ENCODE measurements at places on chromosomes 12 and 14.

DNA sequence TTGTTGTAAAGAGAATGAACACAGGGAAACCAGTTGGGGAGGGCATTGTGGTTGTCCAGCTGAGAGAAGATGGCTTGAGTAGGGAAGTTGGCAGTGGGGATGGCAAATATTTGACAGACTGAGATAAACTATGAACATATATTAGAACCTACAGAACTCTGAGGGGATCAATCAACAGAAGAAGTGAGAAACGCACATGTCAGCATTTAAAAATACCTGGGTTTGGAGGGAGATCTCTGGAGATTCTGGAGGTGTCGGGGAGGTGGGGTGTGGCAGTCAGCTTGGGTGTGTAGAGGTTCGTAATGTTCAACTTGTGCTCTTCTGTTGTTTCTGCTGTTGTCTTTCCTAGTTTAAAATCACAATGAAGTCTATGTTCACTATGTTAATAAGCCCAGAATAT lies 517.8 kb downstream of the AACS start:
- no peak for DNase-seq

GRCh38 chr12:58163021-58163420 lies 221.7 kb downstream of the ATP23 start:
- no peak for DNase-seq

- DNase-seq: no peak
Measured at GRCh38 chr12:115057445-115057844, 373.5 kb upstream of the TBX3 start.

- no peak for DNase-seq
Measured at GRCh38 chr14:73272393-73272792, 35.1 kb downstream of the PAPLN start.

GRCh38 chr14:57018065-57018464 lies 207.8 kb upstream of the OTX2 start:
- DNase-seq: no peak

- no peak for DNase-seq
Measured at GRCh38 chr12:124123296-124124000, 150.4 kb downstream of the ZNF664 start.

DNA sequence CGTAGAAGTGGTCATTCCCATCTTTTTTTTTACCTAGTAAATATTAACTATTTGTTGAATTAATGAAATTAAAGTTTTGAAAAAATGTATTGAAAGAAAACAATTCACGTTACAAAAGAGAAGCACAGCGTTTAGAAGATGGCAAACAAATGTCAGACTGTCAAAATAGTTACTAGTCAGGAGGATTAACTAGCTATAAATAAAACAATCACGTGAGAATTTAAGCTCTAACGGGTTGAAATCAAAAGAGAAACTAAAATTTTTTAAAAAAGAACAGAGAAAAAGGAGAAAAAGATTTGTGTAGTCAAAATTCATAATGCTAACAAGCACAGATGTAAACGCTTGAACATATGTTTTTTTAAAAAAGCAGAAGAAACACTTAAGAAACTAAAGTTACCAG lies 26.4 kb downstream of the DDHD1 start:
- DNase-seq: no peak

- DNase-seq: peak; percentile 93
Measured at GRCh38 chr12:57452181-57452936, 2.7 kb upstream of the INHBE start.

DNA sequence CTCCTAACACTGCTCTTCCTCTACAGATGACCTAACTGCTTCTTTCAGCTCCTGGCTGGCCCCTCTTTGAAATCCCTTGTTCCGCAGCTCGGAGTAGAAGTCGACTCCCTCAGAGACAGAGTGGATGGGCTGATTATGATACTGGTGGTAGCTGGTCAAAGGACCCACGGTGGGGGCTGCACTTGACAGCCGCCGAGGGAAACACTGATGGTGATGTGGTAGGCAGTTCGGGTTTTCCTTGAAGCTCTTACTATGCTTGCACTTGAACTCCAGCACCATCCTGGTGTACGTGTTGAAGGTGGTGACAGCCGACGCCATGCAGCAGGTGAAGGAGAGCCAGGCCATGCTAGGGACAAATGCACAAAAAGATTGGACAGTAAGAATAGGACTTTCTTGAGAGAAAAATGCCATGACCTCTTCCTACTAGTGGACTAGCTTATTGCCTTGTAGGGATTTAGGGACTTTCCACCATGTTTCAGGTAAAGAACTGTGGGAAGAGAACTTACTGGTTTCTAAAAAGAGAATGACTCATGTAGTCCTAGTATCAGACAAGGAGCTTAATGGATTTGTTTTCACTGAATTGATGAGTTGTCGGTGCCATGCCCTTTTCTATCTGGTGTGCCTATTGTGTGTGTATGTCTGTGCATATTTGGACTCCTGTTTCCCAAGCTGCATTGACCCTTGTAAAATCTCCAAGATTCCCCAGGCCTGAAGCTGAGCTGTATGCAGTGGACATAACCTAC lies 18.4 kb downstream of the GSG1 start:
- no peak for DNase-seq

- no peak for DNase-seq
Measured at GRCh38 chr12:32666018-32666417, 13.1 kb upstream of the DNM1L start.

- no peak for DNase-seq
Measured at GRCh38 chr14:22870811-22871223, 723 bp upstream of the LRP10 start.

DNA sequence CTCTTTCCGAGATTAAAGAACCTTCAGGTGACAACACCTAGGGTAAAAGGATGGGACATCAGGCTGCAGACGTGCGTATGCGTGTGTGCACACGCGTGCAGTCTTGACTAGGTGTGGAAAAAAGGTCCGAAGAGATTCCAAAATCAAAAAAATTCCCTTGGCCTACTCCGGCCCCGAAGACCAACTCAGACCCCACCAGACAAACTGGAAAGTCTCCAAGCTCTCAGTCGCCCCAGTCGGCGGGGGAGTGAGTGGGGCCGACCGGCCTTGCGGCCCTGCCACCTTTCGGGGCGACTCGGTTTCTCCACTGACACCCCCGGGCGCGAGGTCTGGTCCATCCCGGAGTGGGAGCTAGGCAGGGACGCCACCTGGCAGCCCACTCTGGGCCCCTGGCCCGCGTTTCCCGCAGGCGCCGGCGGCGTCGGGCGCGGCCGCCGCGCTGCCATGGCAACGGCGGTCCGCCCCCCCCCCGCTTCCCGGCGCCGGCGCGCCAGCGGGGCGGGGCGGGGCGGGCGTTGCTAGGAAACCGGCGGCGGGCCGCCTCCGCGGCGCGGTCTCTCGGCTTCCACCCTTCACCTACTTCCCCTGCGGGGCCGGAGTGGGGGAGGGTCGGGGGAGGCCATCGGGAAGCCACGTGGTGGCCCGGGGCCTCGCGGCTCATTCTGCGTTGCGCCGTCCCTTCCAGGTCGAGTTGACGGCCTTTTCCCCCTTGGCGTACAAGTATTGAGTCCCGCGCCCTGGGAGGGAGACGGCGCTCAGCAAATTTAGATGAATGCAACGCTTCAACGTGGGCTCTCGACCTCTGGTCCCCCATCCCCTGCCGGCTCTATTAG lies 253.1 kb downstream of the EFCAB11 start:
- DNase-seq: peak; percentile 74

DNA sequence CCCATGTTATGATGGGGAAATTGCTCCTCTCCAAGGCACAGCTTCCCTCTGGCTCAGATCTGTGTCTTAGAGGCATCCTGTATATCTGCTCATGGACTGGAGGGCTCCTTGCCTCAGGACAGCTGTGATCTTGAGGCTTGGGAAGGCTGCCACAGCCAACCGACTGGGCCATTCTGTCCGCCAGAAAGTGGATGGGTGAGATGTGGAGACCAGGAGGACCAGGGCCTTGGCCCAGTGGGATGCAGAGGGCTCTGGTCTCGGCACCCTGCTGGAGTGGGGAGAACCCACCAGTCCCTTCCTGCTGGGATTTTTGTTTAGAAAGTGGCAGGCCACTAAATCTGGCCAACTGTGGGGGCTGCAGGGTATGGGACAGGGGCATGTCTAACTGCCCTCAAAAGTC lies 148.6 kb downstream of the CALM1 start:
- no peak for DNase-seq

- DNase-seq: peak; percentile 35
Measured at GRCh38 chr14:81219759-81220579, 790 bp downstream of the GTF2A1 start.

DNA sequence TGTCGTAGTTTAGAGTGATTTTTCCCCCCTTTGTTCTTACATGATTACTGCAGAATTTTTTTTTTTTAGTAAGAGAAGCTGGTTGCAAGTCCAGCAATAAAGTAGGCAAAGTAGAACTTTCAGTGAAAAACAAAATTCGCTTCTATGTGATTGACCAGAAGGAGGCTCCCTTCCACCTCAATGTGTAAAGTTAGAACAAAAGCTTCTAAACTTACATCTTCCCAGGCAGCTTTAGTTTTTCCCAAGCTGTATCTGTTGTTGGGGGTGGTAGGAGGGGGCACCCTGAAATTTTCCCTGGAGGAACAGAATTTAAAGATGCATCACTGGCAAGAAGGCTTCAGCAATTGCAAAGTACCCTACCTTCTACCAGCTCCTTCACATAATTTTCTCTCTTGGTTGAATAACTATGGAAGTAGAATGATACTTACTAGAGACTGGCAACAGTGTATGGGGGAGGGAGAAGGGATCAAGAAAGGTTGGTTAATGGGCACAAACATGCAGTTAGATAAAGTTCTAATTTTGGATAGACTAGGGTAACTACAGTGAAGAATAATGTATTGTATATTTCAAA lies 87.3 kb upstream of the E2F7 start:
- peak; percentile 76 for DNase-seq

DNA sequence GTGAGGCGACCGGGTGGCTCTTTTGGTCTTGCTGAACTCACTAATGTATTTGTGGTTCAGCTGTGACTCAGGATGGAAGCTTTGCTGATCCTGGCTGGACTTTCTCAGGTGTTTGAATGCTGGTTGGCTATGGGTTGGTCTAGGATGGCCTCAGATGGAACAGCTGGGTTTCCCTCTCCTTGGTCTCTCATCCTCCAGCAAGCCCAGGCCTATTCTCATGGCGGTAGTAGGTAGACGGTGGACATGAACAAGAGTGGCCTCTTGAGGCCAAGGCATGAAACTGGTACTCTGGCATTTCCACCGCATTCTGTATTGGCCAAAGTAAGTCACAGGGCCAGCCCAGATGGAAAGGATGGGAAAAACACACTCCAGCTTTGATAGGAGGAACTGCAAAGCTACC lies 11.8 kb upstream of the POLR3B start:
- peak; percentile 81 for DNase-seq

- no peak for DNase-seq
Measured at GRCh38 chr14:91453744-91454143, 36.1 kb upstream of the CCDC88C start.

DNA sequence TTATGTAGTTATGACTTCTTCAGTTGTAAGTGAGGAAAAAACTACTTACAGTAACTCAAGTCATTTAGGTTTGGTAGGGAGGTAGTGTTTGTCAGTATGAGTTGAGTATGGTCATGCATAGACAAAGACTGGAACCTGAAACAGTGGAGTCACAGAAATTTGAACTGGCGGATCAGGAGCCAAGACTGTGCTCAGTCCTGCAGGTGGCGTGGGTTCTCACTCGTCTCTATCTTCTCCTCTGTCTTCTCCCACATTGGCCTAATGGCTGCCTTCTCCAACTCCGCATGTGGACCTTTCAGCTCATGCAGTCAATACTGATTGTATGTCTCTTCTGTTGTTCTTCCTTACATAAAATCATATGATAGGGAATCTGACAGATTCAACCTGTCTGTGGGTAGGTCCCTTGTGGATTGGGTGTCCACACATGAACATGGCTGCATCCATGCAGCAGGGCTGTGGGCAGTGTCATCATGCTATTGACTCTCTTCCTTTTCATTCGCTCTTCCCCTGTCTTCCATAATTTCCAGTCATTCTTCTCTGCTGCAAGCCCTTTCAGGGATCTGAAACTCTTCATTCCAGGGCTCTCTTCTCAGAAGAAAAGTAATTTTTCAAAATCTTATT lies 78.8 kb upstream of the NEDD1 start:
- DNase-seq: no peak
